Thoracic aorta (tissue), 2 donors: ENCODE measurements at places on chromosomes 5 and 9. TPM values are rescaled to one million over a fixed set of nuclear protein-coding genes. Genes with fewer than 3 reads are reported as not detected.

- no peak overlapping the region for H3K4me3 ChIP-seq
- no peaks in the 10 kb centered on the region for H3K4me1 ChIP-seq
- H3K27me3 ChIP-seq: no peaks in the 10 kb centered on the region
- no peak for DNase-seq
- no peak overlapping the region for H3K27ac ChIP-seq
- no peaks in the 10 kb centered on the region for H3K36me3 ChIP-seq
Observed at GRCh38 chr5:97979740-97980139, 793.7 kb upstream of the RGMB start.

DNA sequence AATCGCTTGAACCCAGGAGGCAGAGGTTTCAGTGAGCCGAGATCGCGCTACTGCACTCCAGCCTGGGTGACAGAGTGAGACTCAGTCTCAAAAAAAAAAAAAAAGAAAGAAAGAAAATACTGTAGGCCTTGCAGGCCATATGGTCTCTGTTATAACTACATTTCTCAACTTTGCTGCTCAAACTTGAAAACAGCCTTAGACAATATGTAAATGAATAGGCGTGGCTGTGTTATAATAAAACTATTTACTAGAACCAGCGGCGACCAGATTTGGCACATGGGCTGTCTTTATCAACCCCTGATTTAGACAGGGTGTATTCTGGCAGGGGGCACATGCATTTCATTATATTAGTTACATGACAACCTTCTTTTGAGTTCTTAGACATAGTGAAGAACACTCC, 130.0 kb downstream of the C9orf152 start:
- H3K4me1 ChIP-seq: peaks cover 67% of the 10 kb centered on the region
- no peaks in the 10 kb centered on the region for H3K36me3 ChIP-seq

Gene SOHLH1
- total RNA-seq: not detected

Gene DBH
- not detected for total RNA-seq

DNA sequence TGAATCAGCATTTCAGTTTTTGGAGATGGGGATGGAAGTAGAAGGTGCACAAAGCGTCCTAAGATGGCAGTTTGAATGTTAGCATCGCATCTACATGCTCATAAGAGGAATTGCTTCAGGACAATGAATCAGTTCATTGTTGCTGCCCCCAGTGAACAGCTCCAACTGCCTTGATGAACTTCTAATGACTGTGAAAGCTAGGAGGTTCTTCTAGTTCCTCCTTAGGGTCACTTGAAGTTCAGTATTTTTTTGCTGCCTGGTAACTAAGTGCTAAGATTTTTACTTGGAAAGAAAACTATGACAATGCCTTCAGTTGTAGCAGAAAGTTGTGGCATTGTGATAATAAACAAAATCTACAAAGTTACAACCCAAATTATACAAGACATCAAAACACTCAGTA, 271.6 kb downstream of the RAB3C start:
- H3K36me3 ChIP-seq: no peaks in the 10 kb centered on the region
- H3K27me3 ChIP-seq: no peaks in the 10 kb centered on the region
- no peak overlapping the region for H3K27ac ChIP-seq

GRCh38 chr5:136063778-136064465, 35.1 kb downstream of the TGFBI start:
- no peak overlapping the region for H3K4me3 ChIP-seq
- H3K27me3 ChIP-seq: no peaks in the 10 kb centered on the region
- DNase-seq: no peak
- no peak overlapping the region for H3K27ac ChIP-seq
- H3K4me1 ChIP-seq: peaks cover 16% of the 10 kb centered on the region
- no peaks in the 10 kb centered on the region for H3K36me3 ChIP-seq

- no peak for DNase-seq
- H3K27ac ChIP-seq: peak overlapping the region; percentile 49
- H3K4me3 ChIP-seq: peak overlapping the region; percentile 47
- H3K36me3 ChIP-seq: peaks cover 40% of the 10 kb centered on the region
Observed at GRCh38 chr9:114035221-114035844, 42.8 kb downstream of the AMBP start.

DNA sequence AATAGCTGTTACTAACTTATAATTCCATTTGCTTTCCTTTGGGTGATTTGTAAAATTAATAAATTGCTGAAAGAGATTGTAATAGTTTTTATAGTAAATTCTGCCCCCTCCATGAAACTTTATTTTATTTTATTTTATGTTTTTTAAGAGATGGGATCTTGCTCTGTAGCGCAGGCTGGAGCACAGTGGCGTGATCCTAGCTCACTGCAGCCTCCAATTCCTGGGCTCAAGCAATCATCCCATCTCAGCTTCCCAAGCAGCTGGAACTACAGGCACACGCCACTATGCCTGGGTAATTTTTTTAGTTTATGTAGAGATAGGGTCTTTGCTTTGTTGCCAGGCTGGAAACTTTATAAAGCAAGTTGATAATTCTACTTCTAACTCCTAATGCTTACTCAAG, 395 bp downstream of the IL33 start:
- peak overlapping the region; percentile 76 for H3K27ac ChIP-seq
- peak overlapping the region; percentile 63 for H3K4me3 ChIP-seq
- H3K27me3 ChIP-seq: no peaks in the 10 kb centered on the region
- H3K36me3 ChIP-seq: no peaks in the 10 kb centered on the region

DNA sequence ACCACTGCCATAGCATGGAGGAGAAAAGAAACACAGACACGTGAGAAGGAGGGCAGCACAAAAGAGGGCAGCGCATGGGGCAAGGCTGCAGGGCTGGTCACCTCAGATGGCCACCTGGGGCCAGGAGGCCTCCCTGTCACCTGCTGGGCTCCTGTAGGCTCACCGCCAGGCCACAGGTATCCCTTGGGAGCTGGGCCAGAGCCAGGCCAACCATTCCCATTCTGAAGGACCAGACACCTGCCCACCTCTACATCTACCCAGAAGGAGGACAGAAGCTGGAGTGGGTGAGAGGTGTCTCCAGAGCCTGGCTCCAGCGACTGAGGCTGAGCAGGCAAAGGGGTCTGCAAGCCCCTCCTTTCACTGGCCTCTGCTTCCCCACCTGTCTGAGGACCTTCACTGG, 103.1 kb downstream of the PAX5 start:
- no peak overlapping the region for H3K4me3 ChIP-seq
- no peaks in the 10 kb centered on the region for H3K4me1 ChIP-seq

Gene SLC2A6
- total RNA-seq: 4.6 TPM

DNA sequence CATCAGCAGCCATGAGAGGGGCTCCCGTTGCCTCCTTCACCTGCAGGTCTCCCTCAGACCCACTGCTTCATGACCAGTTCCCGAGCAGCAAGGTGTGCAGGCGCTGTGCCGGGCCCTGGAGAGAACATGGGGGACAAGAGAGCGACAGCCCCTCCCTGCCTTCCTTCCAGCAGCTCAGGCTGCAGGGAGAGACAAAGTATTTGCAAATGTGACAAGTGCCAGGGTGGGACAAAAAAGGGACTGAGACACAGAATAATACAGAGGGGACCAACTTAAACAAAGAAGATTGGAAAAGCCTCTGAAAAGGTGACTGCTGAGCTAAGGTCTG, 22.5 kb upstream of the VDAC1 start:
- H3K4me3 ChIP-seq: no peak overlapping the region
- no peaks in the 10 kb centered on the region for H3K36me3 ChIP-seq
- no peaks in the 10 kb centered on the region for H3K4me1 ChIP-seq
- no peak for DNase-seq
- no peaks in the 10 kb centered on the region for H3K27me3 ChIP-seq

Gene PLEKHG4B
- under 0.01 TPM for total RNA-seq

DNA sequence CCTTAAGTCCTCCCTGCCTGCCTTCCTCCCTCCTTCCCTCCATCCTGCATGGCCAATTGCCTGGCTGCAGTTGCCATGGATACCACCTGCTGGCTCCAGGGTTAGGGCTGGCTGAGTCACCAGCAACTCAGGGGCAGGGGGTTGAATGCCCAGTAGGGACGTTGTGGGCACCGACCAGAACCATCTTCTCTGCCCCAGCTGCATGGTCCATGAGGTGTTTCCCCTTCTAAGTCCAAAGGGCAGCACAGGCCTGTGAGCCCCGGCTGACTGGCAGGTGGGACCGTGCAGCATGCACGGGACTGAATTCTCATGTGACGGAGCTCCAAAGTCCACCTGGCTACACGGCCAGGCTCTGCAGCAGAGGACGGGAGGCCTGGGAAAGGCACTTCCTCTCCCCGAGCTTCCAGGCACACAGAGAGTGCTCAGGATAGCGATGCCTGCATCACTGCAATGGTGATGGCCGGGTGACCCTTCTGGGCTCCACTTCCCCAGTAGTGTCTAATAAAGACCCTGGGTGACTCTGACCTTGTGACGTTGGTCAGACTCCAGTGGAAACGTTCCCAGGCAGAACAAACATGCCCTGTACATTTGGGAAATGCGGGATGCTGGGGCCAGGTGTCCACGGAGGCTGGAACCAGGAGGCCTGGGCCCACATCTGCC, 5.7 kb downstream of the ASS1 start:
- no peaks in the 10 kb centered on the region for H3K36me3 ChIP-seq
- peaks cover 57% of the 10 kb centered on the region for H3K4me1 ChIP-seq
- no peak for DNase-seq
- H3K4me3 ChIP-seq: no peak overlapping the region

Gene TMED9
- total RNA-seq: 103 TPM

GRCh38 chr5:96146675-96147074, 185.0 kb upstream of the ELL2 start:
- no peak overlapping the region for H3K27ac ChIP-seq
- no peak overlapping the region for H3K4me3 ChIP-seq
- no peak for DNase-seq
- H3K4me1 ChIP-seq: peaks cover 10% of the 10 kb centered on the region

DNA sequence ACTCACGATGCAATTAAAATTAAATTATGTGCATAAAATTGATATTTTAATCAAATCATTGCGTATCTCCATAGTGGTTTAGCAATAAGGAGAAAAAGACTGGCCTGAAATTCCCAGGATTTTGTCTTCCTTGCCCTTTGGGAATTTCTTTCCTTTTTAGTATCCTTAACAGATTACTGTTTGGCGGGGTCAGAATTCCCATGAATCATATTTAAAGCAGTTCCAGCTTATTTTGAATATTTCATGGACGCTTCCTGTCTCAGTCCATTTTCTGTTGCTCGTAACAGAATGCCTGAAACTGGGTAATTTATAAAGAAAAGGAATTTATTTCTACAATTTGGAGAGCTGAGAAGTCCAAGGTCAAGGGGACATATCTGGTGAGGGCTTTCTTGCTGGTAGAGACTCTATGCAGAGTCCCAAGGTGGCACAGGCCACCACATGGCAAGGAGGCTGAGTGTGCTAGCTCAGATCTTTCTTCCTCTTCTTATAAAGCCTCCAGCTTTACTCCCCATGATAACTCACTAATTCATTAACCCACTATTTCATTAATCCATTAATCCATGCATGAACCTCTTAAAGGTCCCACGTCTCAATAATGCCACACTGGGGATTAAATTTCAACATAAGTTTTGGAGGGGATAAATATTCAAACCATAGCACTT, 37.8 kb downstream of the CDH6 start:
- H3K4me3 ChIP-seq: no peak overlapping the region
- peaks cover 6% of the 10 kb centered on the region for H3K4me1 ChIP-seq
- H3K27ac ChIP-seq: peak overlapping the region; percentile 42
- H3K36me3 ChIP-seq: no peaks in the 10 kb centered on the region
- no peak for DNase-seq

- H3K36me3 ChIP-seq: no peaks in the 10 kb centered on the region
- peaks cover 3% of the 10 kb centered on the region for H3K4me1 ChIP-seq
- H3K4me3 ChIP-seq: no peak overlapping the region
- H3K27ac ChIP-seq: no peak overlapping the region
- no peaks in the 10 kb centered on the region for H3K27me3 ChIP-seq
Observed at GRCh38 chr5:1668141-1668721, 131.4 kb downstream of the MRPL36 start.

Gene CFAP157
- 0.28 TPM for total RNA-seq

Gene ROPN1L
- total RNA-seq: not detected

Gene IFNE
- total RNA-seq: not detected

GRCh38 chr9:86097510-86098224, 1.7 kb downstream of the GOLM1 start:
- H3K36me3 ChIP-seq: no peaks in the 10 kb centered on the region
- no peak overlapping the region for H3K27ac ChIP-seq
- H3K4me3 ChIP-seq: no peak overlapping the region
- DNase-seq: no peak

Gene GFI1B
- total RNA-seq: not detected

- no peak overlapping the region for H3K27ac ChIP-seq
- peaks cover 4% of the 10 kb centered on the region for H3K4me1 ChIP-seq
- no peaks in the 10 kb centered on the region for H3K27me3 ChIP-seq
- no peaks in the 10 kb centered on the region for H3K36me3 ChIP-seq
- DNase-seq: no peak
Observed at GRCh38 chr9:13432904-13433303, 153.4 kb upstream of the MPDZ start.

Gene PCDHGA4
- total RNA-seq: 11.4 TPM

- H3K36me3 ChIP-seq: no peaks in the 10 kb centered on the region
- no peak overlapping the region for H3K27ac ChIP-seq
- no peaks in the 10 kb centered on the region for H3K27me3 ChIP-seq
Observed at GRCh38 chr9:26974927-26975326, 18.7 kb downstream of the IFT74 start.

Gene MAMDC2
- 29.0 TPM for total RNA-seq

Gene C9orf85
- total RNA-seq: 14.7 TPM

Gene PLPPR1
- total RNA-seq: not detected

Gene IL4
- not detected for total RNA-seq

Gene SEMA5A
- total RNA-seq: 13.3 TPM

Gene AFAP1L1
- total RNA-seq: 6.8 TPM

Gene MTMR12
- total RNA-seq: 45.0 TPM

DNA sequence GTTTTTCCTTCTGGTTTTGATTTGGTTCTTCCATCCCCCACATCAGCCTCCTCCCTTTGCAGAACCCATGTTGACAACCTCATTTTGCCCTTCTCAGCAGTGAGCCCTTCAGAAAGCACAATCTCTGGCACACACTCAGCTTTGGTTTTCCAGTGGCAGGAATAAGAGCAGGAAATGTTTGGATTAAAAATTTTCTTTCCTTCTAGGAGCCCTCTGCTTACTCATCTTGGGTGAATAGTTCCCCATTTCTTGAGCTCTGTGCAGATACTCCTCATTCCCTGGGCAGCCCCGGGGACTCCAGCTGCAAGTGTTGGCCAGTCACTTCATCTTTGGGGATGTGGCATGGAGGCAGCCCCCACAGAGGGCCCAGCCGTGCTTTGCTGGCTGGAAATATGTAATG, 170.5 kb downstream of the NR3C1 start:
- no peaks in the 10 kb centered on the region for H3K36me3 ChIP-seq
- DNase-seq: no peak
- no peaks in the 10 kb centered on the region for H3K27me3 ChIP-seq
- no peak overlapping the region for H3K4me3 ChIP-seq
- no peaks in the 10 kb centered on the region for H3K4me1 ChIP-seq

GRCh38 chr5:75405296-75405695, 68.3 kb downstream of the HMGCR start:
- peaks cover under 1% of the 10 kb centered on the region for H3K36me3 ChIP-seq
- no peaks in the 10 kb centered on the region for H3K27me3 ChIP-seq
- no peak overlapping the region for H3K4me3 ChIP-seq
- no peak for DNase-seq
- no peaks in the 10 kb centered on the region for H3K4me1 ChIP-seq
